Psoas muscle (tissue), 8 donors: ENCODE measurements at places on chromosomes 4 and X.

DNA sequence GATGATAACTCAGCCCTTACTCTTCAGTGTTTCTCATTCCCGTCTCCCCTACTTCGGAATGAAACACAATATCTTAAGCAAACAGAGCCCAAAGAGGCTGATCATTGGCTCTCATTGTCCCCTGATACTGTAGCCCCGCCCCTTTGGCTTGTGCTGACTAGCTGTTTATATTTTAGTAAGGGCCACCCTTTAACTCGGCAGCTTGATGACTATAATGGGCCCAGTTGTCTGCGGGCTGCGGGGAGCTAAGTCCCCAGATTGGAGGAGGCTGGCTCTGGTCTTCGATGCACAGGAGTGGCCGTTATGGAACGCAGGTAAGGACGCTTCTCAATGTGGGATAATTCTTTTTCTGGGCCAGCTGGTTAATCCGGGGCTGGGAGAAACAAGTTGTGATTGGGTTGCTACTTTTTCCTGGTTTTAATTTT, at the start of gene TRIM2:
TRIM2 (plus strand) TSS at position 197 of the 425 bp plus-strand sequence; CDS start at position 285, 88 bp downstream.
- DNase-seq: peak; percentile 70

DNA sequence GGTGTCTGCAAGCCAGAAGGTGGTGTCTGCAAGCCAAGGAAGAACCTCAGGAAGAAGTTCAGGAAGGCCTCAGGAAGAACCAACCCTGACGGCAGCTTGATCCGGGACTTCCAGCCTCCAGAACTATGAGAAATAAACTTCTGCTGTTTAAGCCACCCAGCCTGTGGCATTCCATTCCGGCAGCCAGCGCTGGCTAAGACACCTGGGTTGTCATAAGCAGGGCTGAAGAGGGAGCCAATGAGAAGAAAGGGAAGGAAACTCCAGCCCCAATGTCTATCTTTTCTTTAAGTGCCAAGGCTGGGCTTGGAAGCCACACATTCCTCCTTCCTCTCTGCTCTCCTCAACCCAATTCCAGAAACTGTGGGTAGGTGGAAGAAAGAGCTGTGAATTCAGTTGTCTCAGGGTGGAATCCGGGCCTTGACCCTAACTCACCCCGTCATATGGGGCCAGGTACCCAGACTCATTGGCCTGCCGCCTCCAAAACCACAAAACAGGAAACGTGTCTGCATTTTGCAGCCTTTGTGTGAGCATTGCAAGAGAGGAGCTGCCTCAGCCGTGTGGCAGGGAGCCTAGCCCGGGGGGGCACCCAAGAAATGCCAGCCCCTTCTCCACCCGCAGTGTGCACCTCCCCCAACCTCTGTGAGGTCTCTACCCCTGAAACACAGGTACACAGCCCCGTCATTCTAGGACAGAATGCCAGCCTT, 26.8 kb downstream of the CRMP1 start:
- DNase-seq: no peak

- no peak for DNase-seq
Observed at GRCh38 chr4:188412499-188412898, 273.3 kb downstream of the TRIML1 start.

- no peak for DNase-seq
Observed at GRCh38 chr4:159047478-159048165, 55.3 kb upstream of the RAPGEF2 start.

DNA sequence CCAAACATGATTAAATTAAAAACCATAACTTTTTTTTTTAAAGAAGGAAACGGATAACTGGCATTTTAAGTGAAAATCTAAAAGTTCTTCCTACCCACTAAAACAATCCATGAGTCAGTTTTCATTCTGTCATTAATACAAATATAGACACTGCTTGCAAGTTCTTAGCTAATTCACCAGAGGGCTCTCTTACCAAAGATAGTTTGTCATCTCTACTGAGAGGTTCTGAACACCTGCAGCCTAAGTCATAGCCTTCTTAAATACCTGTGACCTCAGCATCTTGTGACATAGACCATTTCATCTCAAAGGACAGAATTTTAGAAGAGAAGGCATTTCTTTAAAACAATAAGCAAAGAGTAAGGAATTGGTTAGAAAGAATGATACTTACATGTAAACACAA, 65.3 kb upstream of the FAM120C start:
- DNase-seq: no peak

GRCh38 chr4:23775694-23776093, 114.2 kb downstream of the PPARGC1A start:
- DNase-seq: no peak

GRCh38 chrX:68416592-68416991, 16.7 kb downstream of the OPHN1 start:
- no peak for DNase-seq

GRCh38 chr4:110808351-110808878, 185.5 kb upstream of the PITX2 start:
- no peak for DNase-seq

DNA sequence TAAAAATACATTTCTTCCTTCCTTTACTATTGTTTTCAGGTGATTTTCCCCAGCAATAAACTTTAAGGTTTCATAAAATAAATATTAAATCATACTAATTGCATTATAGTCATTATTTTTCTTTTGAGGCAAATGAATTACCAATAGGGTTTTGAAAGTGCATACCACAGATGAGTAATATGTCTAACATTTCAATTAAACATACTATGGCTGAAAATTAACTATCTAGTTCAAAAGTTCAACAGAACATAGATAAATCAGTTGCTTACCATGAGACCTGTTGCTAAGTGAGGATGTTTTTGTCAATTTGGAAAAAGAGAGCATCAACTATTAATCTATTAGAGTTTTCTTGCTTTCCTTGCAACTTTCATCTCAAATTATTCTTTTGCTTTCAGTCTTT, 35.0 kb downstream of the NPY5R start:
- DNase-seq: no peak

DNA sequence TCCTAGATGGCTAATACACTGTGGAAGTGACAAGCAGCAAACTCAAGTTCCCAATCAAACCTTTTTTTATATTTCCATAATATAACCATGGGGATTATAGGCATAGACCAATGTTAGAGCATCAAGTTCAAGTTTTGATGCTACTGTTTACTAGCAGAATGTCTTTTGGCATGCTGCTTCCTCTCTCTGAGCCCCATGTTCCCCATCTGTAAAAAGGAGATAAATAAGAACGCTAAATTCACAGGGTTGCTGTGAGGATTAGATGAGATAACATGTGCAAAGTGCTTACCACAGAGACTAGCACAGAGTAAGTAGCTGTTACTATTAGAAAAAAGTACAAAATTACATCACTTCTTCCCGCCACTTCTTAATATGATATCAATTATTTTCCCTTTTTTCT, 18.0 kb downstream of the MBNL3 start:
- DNase-seq: no peak
